ENCODE measurements at places on chromosomes 6 and 20.

GRCh38 chr6:138545621-138545980 lies 46.3 kb upstream of the NHSL1 start:
- DNase-seq: peak; percentile 74

GRCh38 chr20:32450484-32451061 lies 92.4 kb downstream of the ASXL1 start:
- DNase-seq: no peak

GRCh38 chr20:58772786-58773185 lies 77.9 kb downstream of the GNAS-AS1 start:
- no peak for DNase-seq

DNA sequence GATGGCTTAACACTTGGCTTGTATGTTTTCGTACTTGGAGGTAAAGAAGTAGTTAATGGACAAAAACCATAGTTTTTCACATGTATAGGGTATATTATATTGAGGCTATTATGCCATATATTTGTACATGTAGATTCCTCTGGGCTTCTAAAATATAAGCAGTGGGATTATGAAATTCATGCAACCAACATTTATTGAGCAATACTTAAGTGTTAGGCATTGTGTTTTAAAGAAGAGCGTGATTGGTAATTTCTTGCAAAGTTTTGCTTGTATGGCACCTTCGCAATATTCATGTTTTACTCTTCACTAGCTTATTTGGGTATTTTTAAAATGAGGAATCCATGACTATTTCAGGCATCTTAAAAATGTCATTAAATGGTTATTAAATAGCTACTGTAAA lies 2.5 kb downstream of the TULP4 start:
- no peak for DNase-seq

DNA sequence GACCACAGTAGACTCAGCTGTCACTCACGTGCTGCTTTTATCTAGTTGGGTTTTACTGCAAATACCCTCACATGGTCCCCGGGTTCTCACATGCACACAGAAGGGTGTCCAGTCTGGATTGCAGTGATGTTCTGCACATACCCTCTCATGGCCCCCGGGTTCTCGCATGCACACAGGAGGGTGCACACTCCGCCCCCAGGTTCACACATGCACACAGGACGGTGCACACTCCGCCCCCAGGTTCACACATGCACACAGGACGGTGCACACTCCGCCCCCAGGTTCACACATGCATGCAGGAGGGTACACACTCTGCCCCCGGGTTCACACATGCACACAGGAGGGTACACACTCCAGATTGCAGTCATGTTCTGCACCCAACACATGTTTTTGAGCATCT lies 224.3 kb downstream of the ERMARD start:
- no peak for DNase-seq

DNA sequence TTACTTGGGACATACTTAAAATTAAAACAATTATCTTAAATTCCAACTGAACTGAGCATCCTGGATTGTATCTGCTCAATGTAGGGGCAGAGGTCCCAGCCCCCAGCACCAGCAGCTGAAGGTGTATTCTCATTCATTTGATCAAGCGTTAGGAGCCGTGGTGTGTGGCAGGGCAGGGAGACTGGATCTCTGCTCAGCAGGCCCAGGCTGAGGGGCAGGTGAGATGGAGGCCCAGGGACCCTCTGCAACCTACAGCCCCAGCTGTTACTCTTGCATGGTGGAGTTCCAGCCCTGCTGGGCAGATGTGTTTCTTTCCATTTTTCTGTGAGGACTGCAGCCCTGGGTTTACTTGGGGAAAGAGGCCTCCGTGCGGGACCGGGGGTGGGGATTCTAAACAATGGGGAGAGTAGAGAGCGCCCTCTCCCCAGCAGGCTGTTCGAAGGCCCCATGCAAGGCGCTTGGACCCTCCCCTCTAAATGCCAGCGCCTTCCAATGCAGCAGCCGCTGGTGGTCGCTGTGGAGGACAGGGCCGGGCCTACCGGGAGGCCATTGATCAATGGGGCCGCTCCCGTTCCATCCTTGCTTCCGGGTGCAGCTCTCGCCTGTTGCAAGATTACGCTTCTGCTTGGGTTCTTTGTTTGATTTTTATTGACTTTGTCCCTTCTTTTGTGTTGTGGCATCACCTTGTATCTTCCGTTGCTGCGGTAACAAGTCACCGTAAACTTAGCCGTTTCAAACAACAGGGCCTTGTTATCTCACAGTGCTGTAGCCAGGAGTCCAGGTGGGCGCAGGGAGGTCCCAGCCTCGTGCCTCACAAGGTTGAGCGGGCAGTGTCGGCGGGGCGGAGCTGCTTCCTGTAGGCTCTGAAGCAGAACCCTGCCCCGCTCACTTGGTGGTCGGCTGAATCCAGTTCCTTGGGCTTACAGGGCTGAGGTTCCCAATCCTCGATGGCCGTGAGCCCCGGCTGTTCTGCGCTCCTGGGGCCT lies 134.8 kb upstream of the PHACTR3 start:
- no peak for DNase-seq

DNA sequence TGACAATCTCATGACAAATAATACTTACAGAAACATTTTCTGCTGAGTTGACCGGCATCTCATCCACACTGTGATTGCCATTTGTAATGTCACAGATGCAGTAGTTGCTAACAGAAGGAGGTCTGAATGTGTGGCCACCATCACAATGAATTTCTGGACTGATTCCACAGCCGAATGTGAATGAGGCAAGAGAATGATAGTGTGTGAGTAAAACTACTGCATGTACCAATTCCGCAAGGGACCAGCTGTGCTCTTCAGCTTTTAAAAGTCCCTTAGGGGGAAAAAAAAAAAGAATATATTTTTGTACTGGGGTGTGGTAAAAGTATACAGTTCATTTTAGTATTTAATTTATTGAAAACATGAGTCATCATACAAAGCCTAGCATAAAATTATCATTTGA lies 96.2 kb downstream of the SESN1 start:
- DNase-seq: no peak

DNA sequence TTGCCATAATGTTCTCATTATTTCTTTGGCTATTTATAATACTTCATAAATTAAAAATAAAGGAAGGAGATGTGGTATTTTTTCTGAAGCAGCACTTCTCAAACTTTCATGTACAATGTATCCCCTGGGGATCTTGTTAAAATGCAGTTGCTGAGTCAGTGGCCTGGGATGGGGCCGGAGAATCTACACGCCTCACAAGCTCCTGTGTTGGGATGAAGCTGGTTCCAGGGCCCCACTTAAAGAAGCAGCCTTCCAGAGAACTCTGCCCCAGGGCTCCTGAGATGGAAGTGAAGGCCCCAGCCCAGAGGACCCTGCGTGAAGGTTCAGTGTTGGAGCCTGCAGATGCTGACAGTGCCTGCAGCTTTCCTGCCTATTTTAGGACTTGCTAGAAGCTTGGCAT lies 40.1 kb upstream of the SLC23A2 start:
- DNase-seq: peak; percentile 65

DNA sequence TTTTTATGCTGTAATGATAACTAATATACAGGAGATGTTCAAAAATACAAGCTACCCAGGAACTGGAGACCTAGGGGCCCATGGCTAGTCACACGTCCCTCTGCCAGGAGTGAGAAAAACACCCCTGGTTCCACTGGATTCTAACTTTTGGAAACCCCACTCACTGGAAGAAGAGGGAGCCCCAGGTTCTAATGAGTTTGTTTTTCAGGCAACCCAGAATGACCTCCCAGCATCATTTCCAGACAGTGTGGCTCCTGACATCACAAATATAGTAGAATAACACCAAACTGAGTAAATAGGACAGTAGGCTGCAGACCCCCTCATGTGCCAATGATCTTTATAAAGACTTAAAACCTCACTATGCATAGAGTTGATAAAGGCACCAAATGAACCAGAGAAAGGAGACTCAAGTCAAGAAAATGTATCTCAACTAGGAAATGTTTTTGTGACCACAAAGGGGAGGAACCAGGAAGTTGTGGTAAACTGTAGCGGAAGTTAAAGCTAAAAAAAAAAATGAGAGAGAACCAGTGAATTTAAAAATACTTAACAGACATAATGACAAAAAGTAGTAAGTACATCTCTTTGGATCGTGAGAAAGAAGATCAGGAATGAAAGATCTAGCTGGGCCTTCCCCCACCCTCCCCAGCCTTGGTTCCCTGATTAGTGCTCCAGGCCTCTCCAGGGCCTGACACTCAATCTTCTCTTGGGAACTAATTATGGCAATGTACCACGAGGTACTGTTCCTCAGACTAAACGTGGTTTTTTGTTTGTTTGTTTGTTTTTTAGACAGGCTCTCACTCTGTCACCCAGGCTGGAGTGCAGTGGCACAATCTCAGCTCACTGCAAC lies 19.8 kb downstream of the HLA-E start:
- DNase-seq: no peak

- DNase-seq: no peak
Measured at GRCh38 chr20:48584391-48585060, 243.3 kb downstream of the PREX1 start.

DNA sequence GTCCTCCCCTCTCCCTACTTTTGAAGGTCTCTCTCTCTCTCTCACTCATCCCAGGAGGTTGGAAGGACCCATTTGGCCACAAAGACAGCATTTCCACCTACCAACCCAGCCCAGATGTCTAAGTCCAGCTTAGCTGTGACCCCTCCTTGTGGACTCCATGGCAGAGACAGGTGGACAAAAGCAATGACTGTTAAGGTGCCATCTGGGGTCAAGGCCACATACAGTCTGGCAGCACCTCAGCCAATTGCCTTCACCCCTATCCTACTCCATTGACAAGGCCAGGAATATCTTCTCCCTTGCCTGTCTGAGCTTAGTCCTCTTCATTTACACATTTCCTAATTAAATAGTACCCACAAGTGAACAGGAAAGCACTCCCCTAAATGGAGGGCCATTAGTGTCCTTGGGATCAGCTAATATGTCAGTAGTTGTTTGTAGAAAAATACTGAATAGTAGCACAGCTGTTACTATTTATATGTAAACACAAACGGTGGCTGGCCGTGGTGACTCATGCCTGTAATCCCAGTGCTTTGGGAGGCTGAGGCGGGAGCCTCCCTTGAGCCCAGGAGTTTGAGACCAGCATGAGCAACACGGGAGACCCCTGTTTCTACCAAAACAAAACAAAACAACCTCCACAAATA lies 28.8 kb downstream of the GCM1 start:
- peak; percentile 57 for DNase-seq

DNA sequence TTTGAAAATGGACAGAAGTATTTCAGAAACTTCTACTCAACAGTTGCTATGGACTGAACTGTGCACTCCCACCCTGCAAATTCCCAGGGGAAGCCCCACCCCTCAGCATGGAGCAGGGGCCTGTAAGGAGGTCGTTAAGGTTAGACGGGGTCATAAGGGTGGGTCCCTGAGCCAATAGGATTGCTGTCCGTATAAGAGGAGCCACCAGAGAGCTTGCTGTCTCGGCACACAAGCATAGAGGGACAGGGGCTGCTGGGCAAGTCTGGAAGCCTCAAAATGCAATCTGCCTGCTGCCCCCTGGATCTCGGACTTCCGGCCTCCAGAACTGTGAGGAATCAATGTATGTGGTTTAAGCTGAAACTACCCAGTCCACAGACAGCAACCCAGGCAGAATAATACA lies 37.4 kb upstream of the AFDN start:
- DNase-seq: no peak

- no peak for DNase-seq
Measured at GRCh38 chr6:15183979-15184378, 61.9 kb upstream of the JARID2 start.

GRCh38 chr6:162712694-162713093 lies 14.9 kb downstream of the PRKN start:
- DNase-seq: no peak

GRCh38 chr6:165678429-165678828 lies 15.4 kb upstream of the PDE10A start:
- no peak for DNase-seq

- DNase-seq: no peak
Measured at GRCh38 chr20:15375836-15376235, 1038.4 kb upstream of the FLRT3 start.

DNA sequence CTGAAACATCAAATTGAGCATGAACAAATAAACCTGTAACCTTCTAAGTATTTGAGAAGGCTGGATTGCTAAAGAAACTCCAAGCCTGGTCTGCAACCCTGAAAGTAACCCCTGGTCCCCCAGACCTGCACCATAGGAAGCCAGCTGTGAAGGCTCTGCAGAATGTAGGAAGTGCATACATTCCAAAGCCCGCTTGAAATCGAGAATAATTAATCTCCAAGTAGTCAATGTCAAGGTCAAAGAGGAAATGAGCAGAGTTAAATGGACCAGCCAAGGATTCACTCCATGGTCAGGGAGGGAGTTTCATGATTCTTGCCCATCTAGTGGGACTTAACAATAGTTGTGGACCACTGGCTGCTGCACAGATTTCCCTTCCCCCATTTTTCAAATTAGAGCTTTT lies 107.6 kb upstream of the RNF24 start:
- no peak for DNase-seq

DNA sequence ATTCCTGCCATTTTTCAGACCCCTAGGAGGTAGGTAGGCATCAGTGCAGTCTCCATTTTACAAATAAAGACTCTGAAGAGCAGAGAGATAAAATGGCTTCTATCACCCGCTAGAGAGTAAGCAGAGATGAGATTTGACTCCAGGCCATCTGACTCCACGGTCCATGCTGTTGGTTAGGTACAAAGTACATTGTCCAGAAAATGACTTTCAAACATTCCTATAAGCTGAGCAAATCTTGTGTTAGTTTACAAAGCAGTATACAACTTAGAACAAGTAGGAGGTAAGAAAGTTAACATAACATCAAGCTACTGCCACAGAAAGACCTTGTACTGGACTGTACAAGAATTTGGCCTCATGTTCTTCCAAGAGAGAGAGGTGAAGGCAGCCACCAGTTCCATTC lies 14.9 kb downstream of the BTN1A1 start:
- DNase-seq: no peak

Measured in brain microvascular endothelial cell (primary cell).